Body of pancreas (tissue), 4 donors: ENCODE measurements at places on chromosomes 3 and 15. TPM values are rescaled to one million over a fixed set of nuclear protein-coding genes. Genes with fewer than 3 reads are reported as not detected.

- no peak for DNase-seq
Observed at GRCh38 chr15:69433831-69434230, 18.8 kb upstream of the RPLP1 start.

- DNase-seq = no peak
Observed at GRCh38 chr3:147132168-147132567, 274.2 kb downstream of the ZIC4 start.

GRCh38 chr3:126085841-126086240, 1.9 kb upstream of the SLC41A3 start:
- DNase-seq = no peak

C3orf85 gene
- total RNA-seq = not detected

LRRC31 gene
- total RNA-seq = 0.78 TPM
